Stimulated activated CD8-positive, alpha-beta memory T cell treated with anti-CD3 and anti-CD28 coated beads, Interleukin-4, amount 100 ng/mL, for 48 hours (primary cell): ENCODE measurements at places on chromosomes 13 and 19.

- DNase-seq, result no peak
Observed at GRCh38 chr13:34751044-34751443, 191.0 kb upstream of the NBEA start.

DNA sequence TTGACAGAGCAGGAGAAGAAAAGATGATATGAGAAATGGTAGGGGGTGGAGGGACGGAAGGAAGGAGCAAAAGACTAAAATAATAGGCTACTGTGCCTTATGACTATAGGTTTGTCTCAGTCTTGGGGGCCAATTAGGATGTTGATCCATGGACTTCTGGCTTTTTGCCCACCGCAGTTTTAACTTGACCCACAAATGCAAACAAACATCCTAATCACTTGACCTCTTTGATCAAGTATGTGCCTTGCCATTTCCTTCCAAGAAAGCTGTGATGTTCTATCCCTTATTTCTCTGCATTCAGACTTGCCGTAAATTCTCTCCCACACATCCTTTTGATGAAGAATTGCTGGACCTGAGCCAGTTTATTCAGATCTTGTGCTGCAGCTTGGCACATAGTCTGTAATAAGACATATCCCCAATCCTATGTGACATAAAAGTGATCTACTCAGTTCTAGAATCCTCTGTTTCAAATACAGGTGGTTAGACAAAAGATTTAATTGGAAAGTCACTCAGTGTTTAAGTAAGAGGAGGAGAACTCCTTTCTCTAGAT is 62.8 kb downstream of the TPT1 start:
- no peak for DNase-seq

DNA sequence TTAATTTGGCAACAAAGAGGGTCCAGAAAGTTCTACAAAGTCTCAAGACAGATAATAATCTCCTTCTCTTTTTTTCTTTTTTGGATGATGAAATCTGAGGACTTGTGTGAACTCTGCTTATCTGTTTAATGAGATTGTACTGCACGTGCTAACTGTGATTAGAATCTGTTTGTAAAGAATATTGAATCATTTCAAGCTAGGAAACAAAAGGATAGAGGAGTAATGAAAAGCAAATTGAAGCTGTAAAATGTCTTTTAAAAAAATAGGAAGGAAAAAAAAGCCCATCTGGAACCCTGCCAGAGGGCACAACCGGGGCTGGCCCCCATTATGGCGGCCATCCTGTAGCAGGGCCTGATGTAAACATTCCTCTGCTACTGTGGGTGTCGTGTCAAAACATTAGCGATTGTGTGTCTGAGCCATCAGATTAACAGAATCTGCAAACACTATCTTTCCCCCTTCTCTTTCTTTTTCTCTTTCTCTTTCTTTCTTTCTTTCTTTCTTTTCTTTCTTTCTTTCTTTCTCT is 83.0 kb downstream of the FLT1 start:
- no peak for DNase-seq

DNA sequence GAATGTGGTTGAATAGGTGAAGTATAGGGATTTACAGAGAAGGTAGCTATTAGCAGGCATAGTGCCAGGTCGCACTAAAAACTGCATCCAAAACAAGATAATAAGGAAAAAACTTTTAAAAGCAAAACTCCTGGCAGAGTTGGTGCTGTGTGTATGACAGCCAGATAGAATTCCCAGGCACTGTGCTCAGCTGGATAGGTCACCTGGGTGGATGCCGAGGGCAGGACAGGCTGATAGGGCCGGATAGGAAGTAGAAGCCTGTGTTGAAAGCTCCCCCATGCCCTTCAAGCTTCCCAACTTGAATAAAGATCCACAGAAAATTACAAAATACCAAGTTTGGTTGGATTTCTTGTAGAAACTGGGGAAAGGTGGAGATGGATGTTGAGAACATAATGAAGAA is 48.9 kb upstream of the TDRD3 start:
- no peak for DNase-seq

DNA sequence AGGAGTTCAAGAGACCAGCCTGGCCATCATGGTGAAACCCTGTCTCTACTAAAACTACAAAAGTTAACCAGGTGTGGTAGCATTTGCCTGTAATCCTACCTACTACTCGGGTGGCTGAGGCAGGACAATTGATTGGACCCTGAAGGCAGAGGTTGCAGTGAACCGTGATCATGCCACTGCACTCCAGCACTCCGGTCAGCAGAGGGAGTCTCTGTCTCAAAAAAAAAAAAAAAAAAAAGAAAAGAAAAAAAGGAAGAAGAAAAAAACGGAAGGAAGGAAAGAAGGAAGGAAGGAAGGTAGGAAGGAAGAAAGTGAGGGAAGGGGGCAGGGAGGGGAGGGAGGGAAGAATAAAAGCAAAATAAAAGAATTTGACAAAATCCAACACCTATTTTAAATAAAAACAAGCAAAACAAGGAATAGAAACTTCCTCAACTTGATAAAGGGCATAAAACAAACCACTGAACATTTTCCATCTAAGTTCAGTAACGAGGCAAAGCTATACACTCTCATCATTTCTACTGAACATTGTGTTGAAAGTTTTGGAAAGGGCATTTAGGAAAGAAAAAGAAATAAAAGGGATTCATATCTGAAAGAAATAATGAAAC is 411.6 kb upstream of the SLITRK5 start:
- DNase-seq, result no peak

DNA sequence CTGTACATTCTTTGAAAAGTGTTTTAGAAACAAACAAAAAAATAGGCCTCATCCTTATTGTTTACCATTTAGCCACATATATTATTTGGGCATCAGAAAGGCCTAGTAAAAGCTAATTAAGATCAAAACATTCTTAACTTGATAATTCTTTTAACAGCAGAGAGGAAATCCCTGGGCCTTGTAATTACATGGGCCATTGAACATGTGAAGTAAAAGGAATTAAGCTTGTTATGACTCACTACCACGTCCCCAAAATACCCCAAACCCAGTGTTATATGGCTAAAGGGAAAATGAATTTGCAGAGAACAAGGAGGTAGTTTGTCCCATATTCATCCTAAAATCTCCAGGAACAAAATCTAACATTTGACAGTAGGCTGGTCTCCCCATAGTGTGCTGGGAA is 439.8 kb downstream of the ITGBL1 start:
- no peak for DNase-seq

DNA sequence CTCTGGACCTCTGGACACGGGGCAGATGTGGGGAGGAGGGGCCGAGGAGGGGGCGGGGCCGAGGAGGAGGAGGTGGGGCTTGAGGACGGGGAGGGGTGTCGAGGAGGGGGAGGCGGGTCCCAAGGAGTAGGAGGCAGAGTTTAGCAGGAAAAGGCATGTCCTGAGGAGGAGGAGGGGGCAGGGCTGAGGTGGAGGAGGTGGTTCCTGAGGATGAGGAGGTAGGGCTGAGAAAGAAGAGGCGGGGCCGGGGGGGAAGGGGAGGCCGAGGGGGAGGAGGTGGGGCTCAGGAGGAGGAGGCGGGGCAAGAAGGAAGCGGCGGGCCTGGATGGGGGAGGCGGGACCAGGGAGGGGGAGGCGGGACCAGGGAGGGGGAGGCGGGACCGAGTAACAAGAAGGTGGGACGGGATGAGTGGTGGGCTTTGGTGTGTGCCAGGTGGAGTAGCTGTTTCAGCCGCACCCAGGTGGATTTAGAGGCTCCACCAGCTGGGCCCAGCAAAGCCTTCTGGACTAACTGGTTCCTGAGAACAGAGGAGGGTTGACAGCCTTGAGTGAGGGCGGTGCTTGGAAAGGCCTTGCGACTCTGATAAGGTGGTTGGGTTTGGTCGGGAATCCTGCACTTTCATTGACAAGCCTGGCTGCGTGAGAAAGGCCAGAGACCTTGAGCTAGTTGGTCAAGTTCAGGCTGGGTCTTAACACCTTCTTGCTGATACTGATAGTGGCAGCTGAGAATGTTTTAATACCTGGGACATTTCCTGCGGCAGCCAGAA is 7.7 kb downstream of the TECR start:
- peak; percentile 71 for DNase-seq

DNA sequence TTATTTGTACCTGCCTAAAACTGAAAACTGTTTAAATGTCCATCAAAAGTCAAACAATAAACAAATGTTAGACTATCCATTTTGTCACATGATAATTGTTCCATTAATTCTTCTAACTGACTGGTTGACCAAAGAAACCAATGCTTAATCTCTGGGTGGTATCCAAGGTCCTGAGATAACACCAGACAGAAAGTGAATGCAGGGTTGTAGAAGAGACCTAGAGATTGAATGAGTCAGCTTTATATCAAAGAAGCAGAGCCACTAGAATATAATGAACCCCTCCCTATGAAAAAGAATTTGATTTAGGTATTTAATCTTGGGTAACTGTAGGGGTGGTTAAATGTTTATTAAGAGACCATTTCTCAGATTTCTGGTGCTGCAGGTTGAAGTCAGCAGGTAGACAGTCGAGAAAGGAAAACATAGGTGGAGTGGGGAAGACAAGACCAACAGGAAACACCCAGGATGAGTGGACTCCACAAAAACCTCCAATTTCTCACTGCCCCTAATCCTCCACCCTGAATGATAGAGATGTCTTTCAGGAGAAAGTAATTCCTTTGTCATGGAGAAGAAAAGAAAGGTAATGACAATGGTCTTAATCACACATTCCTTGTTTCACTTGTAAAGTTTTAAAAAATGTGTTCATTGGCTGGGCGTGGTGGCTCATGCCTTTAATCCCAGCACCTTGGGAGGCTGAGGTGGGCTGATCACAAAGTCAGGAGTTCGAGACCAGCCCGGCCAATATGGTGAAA is 536.4 kb downstream of the IRS2 start:
- no peak for DNase-seq

DNA sequence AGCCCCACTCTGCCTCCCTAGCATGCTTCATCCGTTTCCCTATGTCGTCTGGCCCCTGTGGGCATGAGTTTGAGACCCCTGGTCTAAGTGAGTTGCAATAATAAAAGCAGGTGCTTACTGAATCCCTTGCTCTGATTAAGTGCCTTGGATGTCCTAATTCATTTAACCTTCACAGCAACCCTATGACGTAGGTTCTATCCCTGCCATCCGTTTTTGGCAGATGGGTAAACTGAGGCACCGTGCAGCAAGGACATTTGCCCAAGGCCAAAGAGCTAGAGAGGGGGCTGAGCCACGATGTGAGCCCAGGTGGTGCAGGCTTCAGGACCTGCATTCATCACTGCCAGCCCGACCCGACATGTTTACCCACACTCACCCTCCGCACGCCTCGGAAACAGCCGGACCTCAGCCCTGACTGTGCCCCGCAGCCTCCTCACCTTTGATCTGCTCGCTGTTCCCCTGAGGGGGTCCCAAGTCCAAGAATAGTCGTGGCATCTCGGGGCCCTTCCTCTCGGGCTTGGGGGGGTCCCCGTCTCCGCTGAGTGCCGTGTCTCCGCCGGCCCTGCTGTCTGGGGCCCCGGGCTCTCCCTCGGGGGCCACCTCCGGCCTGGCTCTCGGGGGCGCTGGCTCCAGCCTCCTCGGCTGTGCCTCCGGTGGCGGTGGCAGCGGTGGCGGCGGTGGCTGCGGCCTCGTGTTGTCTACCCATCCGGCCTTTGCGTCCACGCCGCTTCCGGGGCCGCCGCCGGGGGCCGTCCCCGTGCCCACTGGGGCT is 14.5 kb downstream of the LMTK3 start:
- DNase-seq, result no peak

GRCh38 chr13:32036757-32037156 is 5.2 kb downstream of the FRY start:
- no peak for DNase-seq

GRCh38 chr13:24272452-24273161 is 36.8 kb upstream of the C1QTNF9 start:
- no peak for DNase-seq

- DNase-seq, result no peak
Observed at GRCh38 chr13:96511587-96511986, 421.7 kb downstream of the HS6ST3 start.

DNA sequence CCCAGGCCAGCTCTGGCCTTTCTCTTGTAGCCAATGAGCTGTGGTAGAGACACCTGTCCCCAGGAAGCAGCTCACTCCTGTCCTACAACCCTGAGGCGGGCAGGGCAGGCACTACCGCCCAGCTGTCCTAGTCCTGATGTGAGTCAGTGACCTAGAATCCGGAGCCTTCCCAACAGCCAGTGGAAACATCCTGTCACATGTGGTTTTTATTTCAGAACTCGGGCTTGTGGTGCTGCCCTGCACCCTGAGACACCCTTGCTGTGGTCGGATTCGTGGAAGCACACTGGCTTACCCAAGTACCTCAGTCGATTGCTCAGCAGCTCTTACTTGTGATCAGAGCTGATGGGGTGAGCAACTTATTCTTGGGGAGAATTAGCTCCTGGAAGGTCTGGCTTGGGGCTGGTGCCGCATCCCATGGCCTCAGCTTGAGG is 83.6 kb upstream of the ARHGEF7 start:
- DNase-seq, result no peak

DNA sequence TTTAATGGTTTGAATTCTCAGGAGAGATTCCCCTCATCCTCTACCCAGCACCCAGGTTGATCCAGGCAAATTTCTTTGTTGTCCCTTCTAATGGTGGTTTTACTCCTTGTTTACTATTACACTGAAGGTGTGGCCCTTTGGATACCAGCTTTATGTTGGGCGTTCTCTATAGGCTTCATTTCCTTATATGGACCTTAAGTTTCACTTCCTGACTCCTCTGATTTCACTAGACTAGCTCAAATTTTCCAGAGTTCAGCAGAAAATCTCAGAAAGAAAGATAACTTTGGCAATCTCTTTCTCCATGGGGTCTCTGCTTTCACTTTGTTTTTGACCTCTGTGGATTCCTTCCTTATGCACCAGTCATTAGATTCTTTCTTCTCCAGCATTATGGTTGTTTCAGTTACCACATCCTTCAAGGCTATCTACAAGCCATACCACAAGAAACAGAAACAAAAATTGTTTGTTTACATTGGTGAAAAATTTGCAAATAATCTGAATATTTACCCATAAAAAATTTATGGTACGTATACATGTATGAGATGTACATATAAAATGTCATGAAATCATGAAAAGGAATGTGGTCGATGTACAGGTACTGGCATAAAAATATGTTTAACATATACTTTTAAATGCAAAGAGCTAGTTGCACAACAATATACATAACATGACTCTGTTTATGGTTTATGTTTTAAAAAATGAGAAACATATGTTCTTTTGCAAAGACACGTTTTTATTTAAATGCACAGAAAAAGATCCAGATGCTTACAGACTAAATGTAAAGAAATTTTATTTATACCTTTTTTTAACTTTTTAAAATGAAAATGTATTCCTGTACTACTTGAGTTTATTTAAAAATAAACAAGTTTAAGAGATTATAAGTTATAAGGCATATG is 212.6 kb downstream of the LACC1 start:
- no peak for DNase-seq

GRCh38 chr13:72424059-72424458 is 303.4 kb downstream of the MZT1 start:
- DNase-seq, result no peak

DNA sequence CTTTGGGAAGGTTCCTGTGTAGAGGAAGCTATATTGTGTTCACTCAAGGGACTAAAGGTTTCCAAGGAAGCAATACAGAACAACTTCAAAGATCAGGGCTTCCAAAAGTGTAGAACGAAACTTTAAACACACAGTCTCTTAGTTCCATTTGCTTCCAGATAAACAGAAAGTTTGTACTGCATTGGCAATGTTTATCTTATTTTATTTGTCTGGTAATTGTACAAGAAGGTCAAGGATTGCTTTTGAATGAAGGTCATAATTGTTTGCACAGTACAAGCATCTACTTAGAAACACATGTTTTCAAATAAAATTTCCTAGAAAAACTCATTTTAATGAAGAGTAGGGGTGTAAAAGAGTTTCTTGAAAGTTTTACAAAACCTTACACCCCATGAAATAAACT is 712.7 kb upstream of the SGCG start:
- no peak for DNase-seq

GRCh38 chr19:24073807-24074206 is 13.2 kb upstream of the ZNF254 start:
- no peak for DNase-seq

- DNase-seq, result no peak
Observed at GRCh38 chr19:53853707-53854106, 14.0 kb upstream of the MYADM start.
